T-helper 22 cell (primary cell): ENCODE measurements at places on chromosomes 7 and 10.

DNA sequence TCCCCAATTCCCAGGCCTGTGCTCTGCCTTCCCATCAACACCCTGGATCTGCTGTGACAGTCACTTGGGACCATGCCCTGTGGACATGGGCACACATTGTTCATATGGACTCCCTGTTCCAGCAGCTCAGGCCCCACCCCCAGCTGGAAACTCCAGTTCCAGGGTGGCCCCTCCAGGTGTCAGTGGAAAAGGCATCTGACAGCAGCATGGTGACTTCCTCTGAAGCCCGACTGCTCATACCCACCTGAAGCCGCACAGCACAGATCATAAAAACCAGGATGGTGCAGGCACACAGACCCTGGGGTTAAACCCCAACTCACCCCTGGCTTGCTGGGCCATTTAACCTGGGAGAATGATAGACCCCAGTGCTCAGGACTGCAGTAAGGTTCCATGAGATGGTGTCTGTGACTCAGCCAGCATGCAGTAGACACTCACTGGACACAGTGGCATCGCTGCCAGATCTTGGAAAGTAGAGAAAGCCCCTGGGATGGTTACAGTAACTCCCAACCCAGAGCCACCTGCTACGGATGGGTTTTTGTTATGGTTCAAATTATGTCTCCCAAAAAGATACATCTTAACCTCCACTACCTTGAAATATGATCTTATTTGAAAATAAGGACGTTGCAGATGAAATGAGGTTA lies 72.6 kb upstream of the NANOS1 start:
- DNase-seq: no peak

DNA sequence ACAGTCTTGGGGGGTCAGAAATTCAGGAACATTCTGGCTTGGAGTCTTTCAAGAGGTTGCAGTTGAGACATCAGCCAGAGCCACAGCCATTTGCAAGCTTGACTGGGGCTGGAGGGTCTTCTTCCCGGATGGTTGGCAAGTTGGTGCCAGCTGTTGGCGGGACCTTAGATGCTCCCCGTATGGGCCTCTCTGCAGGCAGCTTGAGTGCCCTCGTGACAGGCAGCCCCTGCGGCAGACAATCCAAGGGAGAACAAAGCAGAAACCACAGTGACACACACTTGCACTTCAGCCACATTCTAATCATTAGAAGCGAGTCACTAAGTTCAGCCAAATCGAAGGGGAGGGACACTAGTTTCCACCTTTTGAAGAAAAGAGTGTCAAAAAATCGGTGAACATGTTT lies 59.4 kb upstream of the MXI1 start:
- DNase-seq: no peak

DNA sequence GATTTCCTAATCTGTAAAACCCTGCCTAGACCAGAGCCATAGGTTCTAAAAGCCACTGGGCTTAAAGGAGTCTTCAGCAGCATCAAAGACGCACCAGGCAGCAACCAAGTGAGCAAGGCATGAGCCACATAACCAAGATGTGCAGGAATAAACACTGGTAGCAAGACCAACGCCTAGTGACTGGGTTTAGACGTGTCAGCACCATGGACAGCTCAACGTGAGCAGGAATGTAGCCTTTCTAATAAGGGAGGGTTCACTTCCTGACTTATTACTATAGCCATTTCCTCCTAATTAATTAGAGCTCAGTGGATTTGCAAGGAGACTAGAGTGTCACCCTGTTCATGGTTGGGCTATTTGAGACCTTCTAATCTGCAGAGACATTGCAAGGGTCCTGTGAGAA lies 223.7 kb downstream of the LHFPL3 start:
- DNase-seq: no peak

DNA sequence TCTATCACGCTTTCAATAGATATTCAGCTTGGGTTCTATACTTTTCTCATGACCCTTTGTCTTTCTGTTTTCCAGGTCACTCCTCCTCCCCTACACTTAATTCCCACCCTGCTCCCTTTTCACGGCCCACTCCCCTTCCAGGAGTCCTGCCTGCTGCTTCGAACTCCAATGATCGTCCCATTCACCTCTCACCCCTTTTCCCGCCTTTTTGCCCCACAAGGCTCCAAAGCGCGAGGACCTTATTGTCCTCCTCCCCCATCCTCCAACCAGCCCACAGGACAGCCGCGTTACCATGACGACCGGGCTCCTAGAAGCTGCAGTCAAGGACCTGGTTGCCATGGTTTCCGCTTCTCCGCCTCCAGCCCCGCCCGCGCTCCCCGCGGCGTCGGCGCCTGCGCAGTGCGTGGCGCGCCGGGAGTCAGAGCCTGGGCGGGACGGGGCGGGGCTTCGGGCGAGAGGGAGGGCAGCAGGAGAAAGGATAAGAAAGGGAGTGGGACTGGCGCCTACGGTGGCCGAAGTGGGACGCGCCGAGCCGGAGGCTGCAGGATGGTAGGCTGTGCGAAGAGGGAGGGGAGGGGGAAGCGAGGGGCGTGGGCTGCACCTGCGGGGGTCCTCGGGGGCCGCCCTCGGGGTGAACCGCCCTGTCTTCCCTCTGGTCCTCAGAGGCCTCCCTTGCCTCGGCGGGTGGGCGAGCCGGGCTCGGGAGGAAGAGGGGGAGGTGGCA lies at the start of gene AP1S1:
AP1S1 (plus strand) TSS at position 508 of the 724 bp plus-strand sequence; CDS start at position 547, 39 bp downstream.
- DNase-seq: peak; percentile 84

- DNase-seq: no peak
Measured at GRCh38 chr10:99528494-99529441, 4.0 kb upstream of the NKX2-3 start.

- no peak for DNase-seq
Measured at GRCh38 chr7:71019706-71020105, 112.2 kb upstream of the GALNT17 start.

GRCh38 chr10:25701652-25702051 lies 232.4 kb upstream of the MYO3A start:
- no peak for DNase-seq

- no peak for DNase-seq
Measured at GRCh38 chr10:65565246-65565645, 1360.6 kb upstream of the LRRTM3 start.

- no peak for DNase-seq
Measured at GRCh38 chr7:17058568-17058967, 176.8 kb upstream of the AGR3 start.

DNA sequence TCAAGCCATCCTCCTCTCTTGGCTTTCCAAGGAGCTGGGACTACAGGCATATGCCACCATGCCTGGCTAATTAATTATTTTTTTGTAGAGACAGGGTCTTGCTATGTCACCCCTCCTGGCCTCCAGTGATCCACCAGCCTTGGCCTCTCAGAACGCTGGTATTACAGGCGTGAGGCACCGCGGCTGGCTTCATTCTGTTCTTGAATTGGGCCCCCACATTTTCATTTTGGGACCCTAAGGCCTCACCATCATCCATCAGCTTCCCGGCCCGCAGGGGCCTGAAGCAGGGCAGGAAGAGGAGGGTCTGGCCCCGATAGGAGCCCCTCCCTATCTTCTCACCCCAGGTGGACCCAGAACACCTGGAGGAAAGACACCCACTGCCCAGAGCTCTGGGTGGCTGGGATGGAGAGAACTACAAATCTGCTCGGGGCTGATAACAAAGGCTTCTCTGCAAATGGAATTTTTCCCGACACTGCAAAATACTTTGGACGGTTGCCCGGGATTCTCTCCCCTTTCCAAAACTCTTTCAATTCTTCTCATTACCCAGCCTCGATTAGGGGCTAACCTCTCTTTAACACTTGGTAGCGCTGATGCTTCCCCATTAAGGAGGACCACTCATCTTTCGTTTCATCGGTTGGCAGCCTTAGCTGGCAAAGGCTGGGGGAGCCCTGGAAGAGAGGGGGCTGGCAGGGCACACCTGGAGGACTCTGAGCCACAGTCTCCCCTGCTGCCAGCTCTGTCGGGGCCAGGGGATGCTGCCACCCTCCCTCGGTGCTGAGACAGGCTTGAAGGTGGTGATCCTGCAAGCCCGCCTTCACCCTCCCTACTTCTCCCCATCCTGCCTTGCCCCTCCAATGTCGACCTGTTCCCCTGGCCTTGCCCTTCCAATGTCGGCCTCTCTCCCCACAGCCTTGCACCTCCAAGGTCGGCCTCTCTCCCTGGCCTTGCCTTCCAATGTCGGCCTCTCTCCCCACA lies 81.0 kb upstream of the GNA12 start:
- no peak for DNase-seq

- DNase-seq: no peak
Measured at GRCh38 chr7:132943645-132944044, 138.2 kb downstream of the CHCHD3 start.

- no peak for DNase-seq
Measured at GRCh38 chr10:6866757-6867156, 286.7 kb upstream of the PRKCQ start.

- DNase-seq: no peak
Measured at GRCh38 chr10:89368129-89368528, 9.7 kb upstream of the IFIT1B start.

DNA sequence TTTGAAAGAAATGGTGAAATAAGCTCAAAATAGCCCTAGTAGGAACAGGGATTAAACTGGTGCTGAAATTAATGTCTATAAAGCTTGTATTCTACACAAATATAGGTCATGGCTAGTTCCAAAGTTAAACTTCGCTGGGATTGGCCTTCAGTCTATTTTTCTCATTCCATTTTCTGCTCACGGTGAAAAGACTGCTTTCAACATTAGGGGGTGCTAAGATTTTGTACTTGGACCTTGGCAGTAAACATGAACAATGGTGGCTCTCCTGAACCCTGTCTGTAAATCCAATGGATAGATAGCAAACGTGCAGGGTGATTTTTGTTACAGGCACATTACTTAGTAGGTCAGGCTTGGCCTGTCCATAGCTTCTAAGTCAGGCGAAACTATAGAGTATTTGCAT lies 36.0 kb upstream of the RSU1 start:
- DNase-seq: no peak

- DNase-seq: no peak
Measured at GRCh38 chr10:34475786-34476185, 339.3 kb downstream of the PARD3 start.

DNA sequence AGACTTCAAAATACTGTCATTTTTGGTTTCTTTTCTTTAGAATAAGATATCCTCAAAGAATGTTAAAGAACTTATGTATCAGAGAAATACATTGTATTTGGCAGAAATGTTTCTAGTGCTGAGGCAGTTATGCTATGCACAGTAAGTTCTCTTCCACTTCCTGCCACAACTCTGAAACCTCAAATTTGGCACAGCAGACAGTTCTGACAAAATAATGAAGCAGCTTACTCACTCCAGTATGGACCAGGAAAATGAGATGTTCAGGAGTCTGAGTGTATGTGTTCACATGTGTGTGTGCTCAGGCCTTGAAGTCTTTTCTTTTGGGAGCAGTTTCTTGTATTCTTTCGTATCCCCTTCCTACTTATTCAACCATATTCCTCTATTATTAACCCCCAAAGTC lies 197.0 kb upstream of the AGK start:
- DNase-seq: no peak

DNA sequence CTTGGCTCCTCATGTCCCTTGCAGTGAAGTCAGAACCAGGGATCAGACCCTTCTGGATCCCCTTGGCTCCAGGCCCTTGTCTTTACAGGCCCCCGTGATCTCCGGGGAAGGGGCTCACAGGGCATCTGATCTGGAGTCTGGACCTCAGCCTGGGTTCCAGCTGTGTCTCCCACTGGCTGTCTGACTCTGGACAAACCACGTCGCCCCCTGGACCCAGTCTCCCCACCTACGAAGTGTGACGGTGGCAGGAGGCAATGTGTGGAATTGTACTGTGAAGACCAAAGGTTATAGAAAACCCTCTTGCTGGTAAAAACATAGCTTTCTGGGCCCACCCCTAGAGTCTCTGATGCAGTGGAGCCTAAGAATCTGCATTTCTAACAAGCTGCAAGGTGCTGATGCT lies 15.5 kb upstream of the C10orf71 start:
- no peak for DNase-seq

DNA sequence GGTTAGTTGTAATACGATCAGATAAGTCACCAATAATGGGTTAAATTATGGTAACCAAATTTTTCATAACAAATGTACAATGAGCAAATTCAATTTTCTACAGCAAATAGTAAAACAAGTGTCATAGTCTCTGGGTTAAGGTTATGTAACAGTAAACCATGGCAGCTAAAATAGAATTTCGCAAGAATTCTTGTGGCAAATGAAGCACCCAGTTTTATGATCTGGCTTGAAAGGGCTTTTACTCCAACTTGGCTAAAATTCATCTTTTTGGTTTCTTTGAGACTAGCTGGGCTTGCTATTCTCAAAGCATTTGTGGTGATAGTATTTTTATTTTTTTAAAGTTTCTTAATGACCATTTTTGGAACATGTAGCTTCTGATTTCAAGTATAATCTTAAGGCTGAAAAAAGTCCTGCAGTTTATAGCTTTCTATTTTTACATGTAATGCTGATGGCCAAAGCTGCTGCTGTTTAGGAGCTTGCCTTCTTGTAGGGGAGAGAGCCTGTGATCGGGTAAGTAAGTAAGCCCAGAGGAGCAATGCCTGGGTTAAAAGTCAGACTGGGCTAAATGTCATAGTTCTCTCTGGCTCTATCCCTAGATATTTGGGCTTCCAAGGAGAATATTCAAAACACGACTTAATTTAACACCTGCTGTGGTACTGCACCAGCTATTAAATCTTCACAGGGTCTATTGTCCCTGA lies 55.5 kb upstream of the SYPL1 start:
- no peak for DNase-seq

DNA sequence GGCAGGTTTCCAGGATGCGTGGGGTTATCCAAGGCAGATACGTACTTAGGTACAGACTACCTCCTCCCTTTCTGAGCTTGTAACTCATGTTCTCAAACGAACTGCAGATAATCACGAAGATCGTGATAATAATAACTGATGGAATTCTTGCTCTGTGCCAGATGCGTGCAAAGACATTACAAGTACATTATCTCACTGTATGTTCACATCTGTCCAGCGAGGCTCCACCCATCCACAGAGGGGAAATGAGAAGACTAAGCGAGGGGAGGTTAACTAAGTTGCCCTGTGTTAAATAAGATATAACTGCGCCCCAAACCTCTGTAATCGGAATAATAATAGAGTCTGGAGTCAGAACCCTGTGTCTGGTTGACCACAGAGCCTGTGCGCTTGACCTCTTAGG lies 1.9 kb downstream of the GALNT17 start:
- no peak for DNase-seq

DNA sequence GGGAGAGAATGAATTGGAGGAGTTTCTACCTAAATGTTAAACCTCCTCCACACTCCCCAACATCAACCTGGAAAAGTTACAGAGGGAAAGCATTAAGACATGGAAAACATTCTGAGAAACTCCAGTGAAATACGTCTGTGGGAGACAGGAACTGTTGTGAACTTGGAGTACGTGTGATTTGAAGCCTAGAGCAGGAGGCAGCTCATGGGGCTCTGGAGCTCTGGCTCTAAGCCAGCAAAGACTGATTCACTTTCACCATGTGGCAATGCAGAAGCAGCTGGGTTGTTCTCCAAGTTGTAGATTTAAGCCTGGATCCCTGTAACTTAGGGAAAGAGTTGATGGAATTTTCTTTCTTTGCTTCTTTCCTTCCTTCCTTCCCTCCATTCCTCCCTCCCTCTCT lies 503.2 kb downstream of the NRG3 start:
- DNase-seq: no peak

GRCh38 chr7:98250789-98251188 lies 1.2 kb downstream of the TECPR1 start:
- peak; percentile 31 for DNase-seq

DNA sequence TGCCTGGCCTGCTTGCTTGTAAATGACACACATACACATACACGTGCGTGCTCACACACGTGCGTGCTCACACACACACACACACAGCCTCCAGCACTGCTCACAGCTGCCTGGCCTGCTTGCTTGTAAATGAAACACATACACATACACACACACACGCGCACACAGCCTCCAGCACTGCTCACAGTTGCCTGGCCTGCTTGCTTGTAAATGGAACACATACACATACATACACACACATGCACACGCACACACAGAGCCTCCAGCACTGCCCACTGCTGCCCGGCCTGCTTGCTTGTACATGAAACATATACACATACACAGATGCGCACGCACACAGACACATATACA lies 397.2 kb downstream of the PLXNA4 start:
- DNase-seq: no peak
